Right atrium auricular region (tissue), 2 donors: ENCODE measurements at places on chromosomes 7 and 10.
A peak's percentile ranks its signal among the peaks of the same experiment; 100 is the strongest.

GRCh38 chr7:90180011-90180585 is 25.8 kb downstream of the STEAP1 start:
- DNase-seq, result no peak

- DNase-seq, result no peak
These were observed 9.3 kb upstream of the TET1 start for GRCh38 chr10:68550747-68551411.

GRCh38 chr10:114401195-114401791 is 3.0 kb downstream of the AFAP1L2 start:
- DNase-seq, result peak; percentile 88

GRCh38 chr10:93437086-93437945 is 44.8 kb downstream of the MYOF start:
- peak; percentile 93 for DNase-seq

DNA sequence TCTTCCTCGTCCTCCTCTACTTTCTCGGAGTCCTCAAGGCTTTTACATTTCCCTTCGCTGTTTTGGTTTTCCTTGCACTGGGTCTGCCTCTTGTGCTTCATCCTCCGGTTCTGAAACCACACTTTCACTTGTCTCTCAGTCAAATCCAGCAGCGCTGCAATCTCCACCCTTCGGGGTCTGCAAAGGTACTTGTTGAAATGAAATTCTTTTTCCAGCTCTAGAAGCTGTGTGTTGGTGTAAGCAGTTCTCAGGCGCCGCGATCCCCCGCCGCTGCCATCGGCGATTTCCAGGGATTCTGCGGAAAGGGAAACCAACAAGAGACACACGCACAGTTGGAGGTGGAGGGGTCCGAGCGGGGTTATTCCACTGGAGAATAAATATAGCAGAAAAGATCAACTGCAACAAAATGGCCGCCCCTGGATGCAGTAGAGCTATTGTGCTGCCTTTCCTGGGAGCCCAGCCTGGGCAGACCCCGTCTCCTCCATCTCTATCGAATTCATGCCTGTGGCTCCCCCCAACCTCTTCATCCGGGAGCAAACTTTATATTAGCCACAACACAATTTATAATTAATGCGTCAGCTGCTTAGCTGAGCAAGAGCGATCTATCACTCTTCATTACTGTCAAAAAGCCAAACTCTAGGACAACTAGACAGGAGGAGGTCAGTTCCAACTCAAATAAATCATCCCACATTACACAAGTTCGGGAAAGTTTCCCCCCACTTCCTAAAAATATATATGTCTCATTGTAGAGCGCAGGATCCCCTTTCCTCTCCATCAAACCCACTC is 1.1 kb downstream of the HOXA2 start:
- no peak for DNase-seq

DNA sequence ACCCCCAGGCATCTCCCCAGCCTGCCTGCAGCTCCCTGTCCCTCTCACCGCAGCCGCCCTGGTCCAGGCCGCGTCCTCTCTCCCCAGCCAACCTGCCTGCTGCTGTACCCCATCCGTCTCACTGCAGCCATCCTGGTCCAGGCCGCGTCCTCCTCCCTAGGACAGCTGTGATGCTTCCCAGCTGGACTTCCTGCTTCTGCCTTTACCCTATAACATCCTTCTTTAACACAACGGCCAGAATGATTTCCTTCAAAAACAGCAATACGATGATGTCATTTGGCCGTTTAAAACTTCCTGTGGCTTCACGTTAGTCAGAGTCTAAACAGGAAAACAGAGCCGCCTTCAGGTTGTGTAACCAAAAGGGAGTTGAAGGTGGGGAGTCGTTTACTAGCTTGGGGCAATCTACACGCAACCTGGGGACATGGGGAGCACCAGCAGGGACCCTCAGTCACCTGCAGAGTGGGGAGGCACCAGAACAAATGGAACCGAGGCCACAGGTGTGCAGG is 32.2 kb upstream of the ZFAND2A start:
- DNase-seq, result no peak

GRCh38 chr7:34242391-34242790 is 337.1 kb downstream of the BMPER start:
- no peak for DNase-seq

- no peak for DNase-seq
These were observed 32.5 kb downstream of the TRUB1 start for GRCh38 chr10:114970515-114970914.

DNA sequence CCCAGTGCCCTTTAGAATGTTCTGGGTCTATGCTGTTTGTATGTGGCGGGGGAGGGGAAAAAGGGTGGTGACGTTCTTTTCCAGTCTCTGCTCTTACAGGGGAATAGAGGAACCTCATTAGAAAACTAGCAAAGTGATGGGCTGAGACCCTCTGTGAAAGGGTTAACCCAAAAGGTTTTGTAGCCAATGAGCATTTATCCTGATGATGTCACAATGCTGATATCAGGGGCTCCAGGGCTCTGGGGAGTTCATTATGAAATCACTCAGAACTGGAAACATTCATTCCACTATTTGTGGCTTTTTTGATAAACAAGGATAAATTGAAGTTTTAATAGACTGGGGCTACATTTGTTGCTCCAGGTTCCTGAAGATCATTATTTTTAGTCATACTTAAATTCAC is 71.7 kb downstream of the ARID5B start:
- DNase-seq, result no peak

- no peak for DNase-seq
These were observed 235.1 kb downstream of the ARHGAP21 start for GRCh38 chr10:24488631-24489030.

GRCh38 chr7:93914581-93915066 is 6.9 kb upstream of the GNG11 start:
- no peak for DNase-seq

DNA sequence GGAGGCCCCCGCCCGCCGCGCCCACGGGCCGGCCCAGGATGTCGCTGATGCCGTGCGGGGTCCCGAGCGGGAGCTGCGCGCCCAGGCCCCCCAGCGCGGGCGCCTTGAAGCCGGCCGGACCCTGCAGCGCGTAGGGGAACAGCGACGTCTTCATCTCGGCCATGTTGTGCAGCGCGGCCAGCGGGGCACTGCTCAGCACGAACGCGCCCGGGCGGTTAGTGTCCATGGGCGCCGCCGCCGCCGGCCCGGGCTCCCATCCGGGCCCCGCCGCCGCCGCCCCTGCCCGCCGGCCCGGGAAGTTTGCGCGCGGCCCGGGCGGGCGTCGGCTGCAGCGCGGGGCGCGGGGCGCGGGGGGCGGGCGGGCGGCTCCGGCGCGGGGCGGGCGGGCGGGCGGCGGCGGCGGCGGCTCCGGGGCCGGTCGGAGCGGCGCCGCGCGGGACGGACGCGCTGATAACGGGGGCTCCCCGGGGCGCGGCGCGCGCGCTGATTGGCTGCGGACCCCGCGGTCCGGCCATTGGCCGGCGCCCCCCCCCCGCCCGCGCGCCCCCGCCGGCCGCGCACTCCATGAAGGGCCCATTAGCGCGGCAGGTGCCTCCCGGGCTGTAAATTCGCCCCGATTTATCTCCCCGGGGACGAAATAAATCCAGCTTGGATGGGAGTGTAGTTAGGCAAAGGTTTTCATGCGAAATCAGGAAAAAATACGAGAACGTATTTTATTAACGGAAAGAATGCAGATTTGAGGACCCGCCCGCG is at the start of gene NKX6-2:
Gene NKX6-2, minus strand, starts transcription at position 425 of the 753 bp plus-strand sequence. Its CDS starts 199 bp downstream, at position 226.
- no peak for DNase-seq

DNA sequence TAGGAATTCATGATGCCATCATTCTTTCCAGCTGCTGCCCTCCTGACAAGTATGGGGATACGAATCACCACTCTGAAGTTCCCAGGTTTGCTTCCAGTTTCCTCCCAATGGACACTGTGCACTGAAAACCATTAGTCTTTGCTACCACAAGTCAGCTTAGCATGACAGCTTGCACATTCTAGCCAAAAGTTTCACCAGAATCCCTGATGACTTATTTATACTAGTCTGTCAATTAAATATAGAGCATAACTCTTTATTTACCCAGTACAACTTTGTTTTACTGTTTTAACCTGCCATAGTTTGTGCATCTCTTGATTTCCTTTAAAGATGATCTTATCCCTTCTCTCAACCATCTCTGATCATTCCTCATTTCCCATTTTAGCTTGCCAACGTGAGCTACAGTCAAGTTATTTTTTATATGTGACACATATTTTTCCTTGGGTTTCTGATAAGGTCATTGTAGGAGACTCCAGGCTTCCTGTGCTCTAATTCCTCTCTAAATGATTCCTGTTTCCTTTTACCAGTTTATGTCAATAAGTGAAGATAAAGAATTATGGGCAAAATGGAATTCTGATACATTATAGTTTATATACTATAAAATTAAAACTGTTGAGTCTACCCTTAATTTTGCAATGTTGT is 167.5 kb upstream of the MEOX2 start:
- no peak for DNase-seq

- DNase-seq, result no peak
These were observed 69.9 kb downstream of the APBB1IP start for GRCh38 chr10:26508016-26508415.

- no peak for DNase-seq
These were observed 8.3 kb downstream of the MDFIC start for GRCh38 chr7:114930107-114930661.

GRCh38 chr7:109331423-109331822 is 761.7 kb downstream of the DNAJB9 start:
- DNase-seq, result no peak

DNA sequence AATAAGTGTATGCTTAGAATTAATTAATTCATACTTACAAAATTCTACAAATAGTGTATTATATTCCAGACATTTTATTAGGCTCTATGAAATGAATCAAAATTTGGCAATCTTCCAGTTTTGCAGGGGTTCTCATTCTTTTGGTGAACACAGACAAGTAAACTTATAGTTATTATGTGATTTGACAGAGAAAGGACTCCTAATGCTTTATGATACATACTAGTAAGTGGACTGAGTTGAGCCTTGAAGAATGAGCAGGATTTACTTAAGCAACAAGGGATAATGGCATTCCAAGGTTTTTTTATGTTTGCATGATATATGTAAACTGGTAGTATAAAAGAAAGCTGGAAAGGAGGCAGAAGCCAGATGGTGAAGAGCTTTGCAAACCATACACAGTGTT is 145.7 kb upstream of the FERD3L start:
- DNase-seq, result no peak

DNA sequence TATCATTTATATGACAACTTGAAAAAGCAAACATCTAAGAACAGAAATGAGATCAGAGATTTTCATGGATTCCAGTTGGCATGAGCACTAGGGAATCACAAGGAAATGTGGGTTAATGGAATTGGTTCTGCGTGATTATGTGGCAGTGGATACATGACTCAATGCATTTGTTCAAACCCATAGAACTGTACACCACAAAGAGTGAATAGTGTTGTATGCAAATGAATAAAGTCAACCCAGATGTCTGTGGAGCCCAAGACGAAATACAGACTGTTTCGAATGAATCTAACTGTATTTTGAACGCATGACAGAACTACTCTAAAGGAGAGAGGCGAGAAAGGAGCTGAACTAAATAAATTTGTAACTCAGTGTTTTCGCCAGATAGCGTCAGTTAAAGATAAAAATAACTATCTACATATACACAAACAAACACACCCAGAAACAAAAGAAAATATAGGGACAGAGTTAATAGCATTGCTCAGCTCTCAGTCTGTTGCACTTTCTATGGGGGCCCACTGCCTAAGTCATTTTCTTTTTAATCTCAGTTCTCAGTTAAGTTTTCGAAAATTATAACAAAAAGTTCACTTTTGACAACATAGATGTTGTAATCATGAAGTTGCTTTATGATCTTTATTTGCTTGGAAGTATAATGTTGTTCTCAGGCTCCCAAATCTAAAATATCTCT is 636.7 kb upstream of the SEMA3D start:
- no peak for DNase-seq

DNA sequence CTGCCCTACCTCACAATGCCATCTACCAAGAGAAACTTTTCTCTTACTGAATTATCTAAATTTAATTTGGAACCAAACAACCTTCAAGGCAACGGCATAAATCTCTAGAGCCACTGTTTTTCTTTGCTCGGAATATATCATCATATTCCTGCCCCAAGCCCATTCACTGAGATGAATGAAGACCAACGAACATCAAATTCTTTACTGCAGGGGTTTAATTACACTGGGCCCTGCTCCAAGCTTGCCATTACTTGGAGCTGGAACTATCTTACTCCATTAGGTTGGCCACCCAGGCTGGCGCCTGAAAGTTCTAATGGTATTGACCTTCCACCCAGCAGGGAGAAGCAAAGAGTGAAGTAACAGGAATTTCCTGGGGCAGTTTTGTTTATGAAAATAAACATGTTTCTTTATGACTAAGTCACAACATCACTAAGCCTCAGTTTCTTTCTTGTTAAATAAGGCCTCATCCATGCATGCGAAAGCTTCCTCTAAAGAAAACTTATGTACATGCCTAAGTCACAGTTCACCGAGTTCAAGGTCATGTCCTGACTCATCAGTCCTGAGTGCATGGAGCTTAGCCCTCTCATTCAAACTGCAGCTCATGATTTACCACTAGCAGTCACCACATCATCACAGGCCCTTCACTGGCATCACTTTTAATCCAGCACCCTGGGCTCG is 42.1 kb upstream of the ANAPC16 start:
- no peak for DNase-seq
